Stimulated activated CD8-positive, alpha-beta memory T cell treated with anti-CD3 and anti-CD28 coated beads, Interleukin-2, amount 100 ng/mL, for 48 hours (primary cell): ENCODE measurements at places on chromosomes 6 and 20.

DNA sequence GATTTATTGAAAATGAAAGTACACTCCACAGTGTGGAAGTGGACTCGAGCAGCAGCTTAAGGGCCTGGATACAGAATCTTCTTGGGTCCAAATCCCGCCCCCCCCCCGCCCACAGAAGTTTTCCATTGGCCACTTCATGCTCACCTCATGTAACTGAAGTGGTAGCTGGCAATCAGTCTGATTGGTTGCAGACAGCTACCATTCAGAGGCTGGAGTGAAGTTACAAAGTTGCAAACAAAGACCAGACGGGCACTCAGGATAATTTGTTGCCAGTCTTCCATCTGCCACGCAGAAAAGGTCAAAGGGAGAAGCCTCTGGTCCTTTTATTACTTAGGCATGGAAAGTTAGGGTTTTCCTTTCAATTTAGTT is 25.8 kb upstream of the FABP7 start:
- no peak for DNase-seq

DNA sequence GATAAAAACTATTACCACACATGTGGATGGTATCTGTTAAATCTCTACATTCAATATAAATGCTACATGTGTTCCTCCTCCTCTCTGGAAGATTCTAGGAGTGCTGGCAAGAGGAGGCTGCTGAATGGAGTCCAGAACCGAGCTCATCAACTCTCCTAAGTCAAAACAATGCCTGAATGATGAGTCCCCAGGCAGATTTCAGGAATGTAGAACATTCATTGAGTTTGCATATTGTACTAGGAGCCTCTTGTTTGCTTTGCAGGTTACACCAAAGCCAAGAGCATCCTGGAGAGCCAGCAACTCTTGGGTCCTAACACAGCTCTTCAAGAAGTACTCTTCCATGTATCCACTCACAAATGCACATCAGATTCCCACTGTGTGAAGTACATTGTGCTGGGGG is 117.6 kb upstream of the UST start:
- DNase-seq = no peak

GRCh38 chr6:56445818-56446217 is 196.9 kb downstream of the DST start:
- DNase-seq = no peak

DNA sequence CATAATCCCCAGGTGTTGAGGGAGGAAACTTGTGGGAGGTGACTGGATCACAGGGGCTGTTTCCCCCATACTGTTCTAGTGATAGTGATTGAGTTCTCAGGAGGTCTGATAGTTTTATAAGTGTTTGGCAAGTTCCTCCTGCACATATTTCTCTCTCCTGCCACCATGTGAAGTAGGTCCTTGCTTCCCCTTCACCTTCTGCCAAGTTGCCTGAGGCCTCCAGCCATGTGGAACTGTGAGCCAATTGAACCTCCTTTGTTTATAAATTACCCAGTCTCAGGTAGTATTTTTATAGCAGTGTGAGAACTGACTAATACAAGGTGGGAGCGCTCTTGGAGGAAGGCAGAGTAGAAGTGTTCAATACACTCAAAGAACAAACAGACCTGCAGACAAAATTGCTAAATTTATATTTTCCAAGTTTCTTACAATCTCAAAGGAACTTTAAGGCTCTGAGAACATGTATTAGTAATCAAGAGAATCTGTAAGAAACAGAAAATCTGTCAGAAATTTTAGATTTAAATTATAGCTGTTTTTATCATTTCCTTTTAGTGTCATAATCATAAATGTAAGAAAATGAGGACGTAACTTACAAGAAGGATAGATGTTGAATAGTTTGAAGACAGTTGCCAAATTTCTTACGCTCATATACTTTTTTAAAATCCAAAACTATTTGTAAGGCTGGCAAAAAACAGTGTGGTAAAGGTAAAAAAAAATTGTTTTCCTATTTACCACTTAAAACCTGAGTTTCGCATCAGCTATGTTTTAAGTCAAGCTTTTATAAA is 77.7 kb downstream of the ASCC3 start:
- no peak for DNase-seq

- no peak for DNase-seq
Observed at GRCh38 chr20:10218536-10219451, at the start of gene SNAP25. SNAP25 (plus strand) TSS chr20:10218830; CDS start chr20:10275492, 56,662 bp downstream.

GRCh38 chr6:104418839-104419238 is 440.9 kb downstream of the HACE1 start:
- DNase-seq = no peak

DNA sequence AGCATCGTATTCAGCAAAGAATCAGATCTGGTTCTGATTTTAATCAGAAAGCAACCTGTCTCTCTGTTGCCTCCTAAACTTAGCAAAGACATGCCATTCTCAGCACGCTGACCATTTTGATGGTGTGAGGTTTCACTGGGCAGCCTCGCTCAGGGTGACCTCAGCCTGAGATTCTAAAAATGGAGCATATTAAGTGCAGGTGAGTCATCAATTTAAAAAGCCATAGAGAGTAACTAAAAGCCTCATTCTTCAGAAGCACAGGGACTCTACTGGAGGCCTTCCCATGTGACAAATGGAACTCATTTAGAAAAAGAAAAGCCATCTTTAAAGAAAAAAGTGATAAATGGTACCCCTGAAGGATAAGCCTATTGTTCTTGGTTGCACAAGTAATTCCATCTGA is 91.3 kb downstream of the FILIP1 start:
- DNase-seq = no peak

DNA sequence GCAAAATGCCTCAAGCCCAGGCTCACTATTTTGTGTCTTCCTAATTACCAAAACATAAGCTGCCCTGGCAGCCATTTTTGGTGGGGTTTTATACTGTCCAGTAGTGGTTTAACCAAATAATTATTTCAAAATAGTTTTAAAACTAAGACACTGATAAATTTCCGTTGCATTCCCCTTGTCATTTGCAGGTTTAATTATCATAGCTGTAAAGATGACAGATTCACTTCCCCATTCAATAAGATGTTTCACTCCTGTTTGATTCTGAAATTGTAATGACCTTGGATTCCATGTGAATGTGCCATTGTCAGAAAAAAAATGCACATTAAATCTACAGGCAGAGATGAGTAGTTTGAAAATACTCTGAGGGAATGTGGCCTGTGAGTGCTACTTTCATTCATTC is 172.0 kb downstream of the COL9A1 start:
- no peak for DNase-seq

DNA sequence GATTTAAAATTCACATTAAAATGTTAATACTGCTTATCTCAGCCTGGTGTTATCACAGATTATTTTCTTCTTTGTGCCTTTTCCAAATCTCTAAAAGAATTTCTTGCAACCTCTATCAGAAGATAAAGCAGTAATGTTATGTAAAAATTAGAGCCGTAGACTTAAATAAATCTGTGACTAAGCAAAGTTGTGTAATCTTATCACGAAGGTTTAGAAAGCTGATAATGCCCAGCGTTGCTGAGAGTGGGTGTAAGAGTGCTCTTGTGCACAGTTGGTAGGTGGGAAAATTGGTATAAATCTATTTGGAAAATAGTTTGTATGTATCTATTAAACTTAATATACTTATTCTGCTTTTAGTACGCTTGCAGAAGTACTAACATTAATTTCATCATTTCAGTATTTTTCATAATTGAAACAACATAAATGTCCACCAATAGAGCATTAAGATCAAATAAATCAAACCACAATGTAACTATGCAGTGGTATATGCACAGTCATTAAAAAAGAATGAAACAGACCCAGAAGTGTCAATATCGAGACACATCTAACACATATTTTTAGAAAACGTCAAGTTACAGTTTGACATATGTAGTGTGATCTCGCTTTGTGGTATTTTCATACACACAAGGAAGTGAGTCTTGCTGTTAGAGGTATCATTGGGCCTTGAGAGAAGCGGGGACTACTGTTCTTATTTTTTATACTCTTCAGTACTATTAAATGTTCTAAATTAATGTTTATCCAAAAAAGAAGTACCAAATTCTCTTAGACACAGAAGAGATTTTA is 54.4 kb upstream of the PBOV1 start:
- no peak for DNase-seq
